ENCODE measurements at places on chromosomes 4 and X.

DNA sequence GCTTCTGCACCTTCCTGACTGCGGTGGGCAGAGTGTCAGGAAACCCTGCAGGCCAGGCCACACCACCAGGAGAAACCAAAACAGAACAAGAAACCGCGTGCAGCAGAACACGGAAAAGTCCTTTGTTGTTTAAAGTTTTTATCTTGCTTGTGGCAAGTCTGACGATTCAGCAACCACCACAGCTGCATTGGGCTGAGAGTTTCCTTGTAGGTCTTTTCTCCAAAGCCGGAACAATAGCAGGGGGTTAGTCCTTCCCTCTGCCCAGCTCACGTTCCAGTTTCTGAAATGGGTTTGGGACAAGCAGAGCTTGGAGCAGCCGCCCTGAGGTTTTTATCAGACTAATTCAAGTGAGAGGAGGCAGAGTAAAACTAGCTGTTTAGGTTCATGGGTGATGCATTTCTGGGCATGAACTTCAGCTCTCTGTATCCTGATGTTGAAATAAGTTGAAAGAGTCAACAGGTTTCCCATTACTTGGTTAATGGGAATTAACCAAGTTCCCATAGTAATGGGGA, 216.9 kb downstream of the PTTG2 start:
- no peak for DNase-seq

DNA sequence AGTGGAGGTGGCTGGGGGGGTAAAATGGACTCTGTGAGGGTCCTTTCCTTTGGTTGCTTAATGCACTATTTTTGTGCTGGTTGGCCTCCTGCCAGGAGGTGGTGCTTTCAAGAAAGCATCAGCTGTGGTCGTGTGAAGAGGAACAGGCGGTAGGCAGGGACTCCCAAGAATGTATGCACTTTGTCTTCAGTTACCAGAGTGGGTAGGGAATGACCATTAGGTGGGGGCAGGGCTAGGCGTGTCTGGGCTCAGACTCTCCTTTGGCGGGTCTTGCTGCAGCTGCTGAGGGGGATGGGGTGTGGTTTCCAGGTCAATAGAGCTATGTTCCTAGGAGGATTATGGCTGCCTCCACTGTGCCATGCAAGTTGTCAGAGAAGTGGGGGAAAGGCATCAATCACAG, 509.0 kb downstream of the PCDH19 start:
- no peak for DNase-seq

GRCh38 chr4:158802914-158803313, 34.1 kb downstream of the FNIP2 start:
- DNase-seq, result no peak

GRCh38 chrX:112688242-112688641, 8.5 kb upstream of the LHFPL1 start:
- no peak for DNase-seq

DNA sequence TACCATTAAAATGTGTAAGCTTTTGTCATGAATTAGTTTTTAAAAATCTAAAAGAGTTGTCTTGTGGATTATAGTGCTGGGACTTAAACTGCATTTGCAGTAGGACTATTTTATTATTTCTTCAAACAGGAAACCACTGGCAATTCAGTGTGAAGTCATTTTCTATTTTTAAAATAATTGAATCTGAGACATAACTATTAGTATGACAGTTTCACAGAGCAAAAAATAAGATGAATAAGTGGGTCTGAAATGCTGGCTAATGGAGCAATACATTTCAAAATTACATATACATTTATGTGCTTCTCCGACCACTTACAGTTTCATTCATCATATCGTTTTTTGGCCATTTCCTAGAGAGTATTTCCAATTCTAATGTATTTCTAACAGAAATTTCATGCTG, 75.3 kb upstream of the RAPGEF2 start:
- DNase-seq, result no peak

DNA sequence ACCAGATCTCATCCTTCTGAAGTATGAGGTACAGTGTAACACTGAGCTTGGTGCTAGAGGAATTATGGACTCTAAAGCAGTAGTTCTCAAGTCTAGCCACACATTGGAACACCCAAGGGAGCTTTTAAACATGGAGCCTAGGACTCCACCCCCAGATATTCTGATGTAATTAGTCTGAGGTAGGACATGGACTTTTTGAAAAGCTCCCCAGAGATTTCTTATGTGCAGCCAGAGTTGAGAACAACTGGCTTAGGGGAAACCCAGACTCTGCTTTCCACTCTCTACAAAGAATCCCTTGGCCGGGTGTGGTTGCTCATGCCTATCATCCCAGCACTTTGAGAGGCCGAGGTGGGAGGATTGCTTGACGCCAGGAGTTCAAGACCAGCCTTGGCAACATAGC, 11.6 kb upstream of the GDPD2 start:
- no peak for DNase-seq

GRCh38 chrX:22135994-22136684, 104.0 kb downstream of the PHEX start:
- DNase-seq, result no peak

- no peak for DNase-seq
Measured at GRCh38 chrX:9464435-9465371, at the start of gene TBL1X. TSS of gene TBL1X (plus strand) at chrX:9465058. CDS start at chrX:9653587, 188,529 bp downstream.

DNA sequence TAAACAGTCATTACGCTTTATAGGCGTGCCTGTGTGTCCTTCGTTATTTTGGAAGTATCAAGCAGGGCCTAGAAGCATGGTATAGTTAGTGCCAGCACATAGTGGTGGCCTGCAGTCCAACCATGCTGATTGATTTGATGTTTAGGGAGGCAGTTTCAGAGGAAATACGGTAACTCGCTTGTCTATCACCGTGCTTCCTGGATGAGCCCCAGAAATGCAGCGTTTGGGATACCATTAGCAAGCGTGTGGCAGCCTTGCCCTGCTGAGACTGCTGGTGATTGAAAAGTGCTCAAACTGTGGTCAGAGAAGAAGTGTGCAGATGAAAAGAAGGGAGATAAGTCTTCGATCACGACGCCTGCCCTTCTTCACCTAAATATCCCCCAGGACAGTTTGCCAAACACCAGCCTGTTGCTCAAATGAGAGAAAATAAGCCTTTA, 158.4 kb downstream of the CHIC2 start:
- DNase-seq, result no peak

- DNase-seq, result no peak
Measured at GRCh38 chr4:24897639-24898038, 15.2 kb downstream of the CCDC149 start.

DNA sequence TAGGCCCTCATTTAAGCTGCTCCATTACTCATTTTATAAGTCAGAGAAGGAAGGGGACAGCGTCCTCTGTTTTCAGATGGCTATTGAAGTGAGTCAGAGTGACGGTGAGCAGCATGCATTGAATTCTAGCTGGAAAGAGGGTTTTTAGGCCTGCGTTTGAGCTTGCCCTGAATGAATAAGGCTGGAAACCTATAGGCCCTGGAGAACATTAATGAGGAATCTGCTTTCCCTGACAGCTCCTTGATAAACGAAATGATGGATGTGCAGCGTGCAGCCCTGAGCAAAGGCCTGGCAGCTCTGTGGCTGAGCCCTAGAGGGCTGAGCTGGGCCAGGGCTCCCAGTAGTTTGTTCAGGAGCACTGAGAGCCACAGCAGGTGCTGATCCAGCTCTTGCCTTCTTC, 33.4 kb downstream of the TBL1X start:
- no peak for DNase-seq

GRCh38 chrX:9148615-9149399, 114.9 kb upstream of the FAM9B start:
- DNase-seq, result no peak

GRCh38 chrX:275967-276580, 5.1 kb upstream of the PLCXD1 start:
- no peak for DNase-seq

DNA sequence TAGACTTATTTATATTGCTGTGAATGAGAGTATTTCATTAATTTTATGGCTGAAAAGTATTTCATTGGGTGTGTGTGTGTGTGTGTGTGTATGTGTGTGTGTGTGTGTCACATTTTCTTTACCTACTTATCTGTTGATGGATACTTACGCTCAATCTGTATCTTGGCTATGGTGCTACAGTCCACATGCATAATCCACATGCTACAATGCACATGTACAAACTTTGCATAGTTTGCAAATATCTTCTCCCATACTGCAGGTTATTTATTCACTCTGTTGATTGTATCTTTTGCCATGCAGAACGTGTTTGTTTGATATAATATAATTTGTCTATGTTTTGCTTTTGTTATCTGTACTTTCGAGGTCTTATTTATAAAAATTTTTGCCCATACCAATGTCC, 167.8 kb downstream of the RAB28 start:
- no peak for DNase-seq

DNA sequence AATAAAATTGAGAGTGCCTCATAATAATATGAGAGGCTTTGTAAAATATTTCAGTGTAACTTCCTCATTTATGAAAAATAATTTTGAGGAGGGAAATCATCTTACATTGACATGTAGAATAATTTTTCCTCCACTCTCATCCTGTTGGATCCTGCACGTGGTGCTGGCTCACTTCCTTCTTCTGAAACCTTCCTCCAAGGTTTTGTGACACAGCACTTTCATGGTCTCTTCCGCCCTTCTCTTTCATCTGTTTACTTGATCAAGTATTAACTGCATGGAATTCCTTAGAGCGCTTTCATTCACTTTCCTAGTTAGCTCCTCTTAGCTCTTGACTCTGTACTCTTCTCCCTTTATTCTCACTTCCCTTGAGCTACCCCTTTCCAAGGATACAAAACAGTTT, 246.5 kb downstream of the RAPGEF2 start:
- DNase-seq, result no peak
